ENCODE measurements at places on chromosomes 16 and 17.

DNA sequence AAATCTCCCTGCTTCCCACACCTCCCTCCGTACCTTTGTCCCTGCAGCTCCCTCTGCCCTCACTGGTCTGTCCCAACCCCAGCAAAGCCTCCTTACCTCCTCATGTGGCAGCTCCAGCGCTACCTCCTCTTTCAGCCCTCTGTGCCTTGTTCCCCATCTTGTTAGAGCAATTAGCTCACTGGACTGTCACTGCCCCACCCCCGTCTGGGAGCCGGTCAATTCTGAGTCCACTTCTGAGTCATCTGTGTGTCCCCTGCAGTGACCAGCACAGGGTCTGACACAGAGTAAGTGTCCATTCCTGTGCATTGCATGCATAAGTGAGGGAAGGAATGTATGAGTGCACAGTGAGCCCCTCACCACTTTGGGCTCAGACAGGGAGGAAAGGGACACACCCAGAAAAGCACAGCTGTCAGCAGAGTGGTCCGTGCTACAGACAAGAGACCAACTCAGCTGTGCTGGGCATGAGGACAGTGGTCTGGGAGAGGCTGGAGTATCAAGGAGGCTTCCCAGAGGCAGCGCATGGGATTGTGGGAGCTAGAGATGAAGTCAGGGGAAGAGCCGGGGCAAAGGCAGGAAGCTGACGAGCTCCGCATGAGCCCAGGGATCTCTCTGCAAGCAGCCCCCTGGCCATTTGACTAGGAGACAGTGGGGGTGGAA, 45.9 kb downstream of the PITPNM3 start:
- DNase-seq = no peak

DNA sequence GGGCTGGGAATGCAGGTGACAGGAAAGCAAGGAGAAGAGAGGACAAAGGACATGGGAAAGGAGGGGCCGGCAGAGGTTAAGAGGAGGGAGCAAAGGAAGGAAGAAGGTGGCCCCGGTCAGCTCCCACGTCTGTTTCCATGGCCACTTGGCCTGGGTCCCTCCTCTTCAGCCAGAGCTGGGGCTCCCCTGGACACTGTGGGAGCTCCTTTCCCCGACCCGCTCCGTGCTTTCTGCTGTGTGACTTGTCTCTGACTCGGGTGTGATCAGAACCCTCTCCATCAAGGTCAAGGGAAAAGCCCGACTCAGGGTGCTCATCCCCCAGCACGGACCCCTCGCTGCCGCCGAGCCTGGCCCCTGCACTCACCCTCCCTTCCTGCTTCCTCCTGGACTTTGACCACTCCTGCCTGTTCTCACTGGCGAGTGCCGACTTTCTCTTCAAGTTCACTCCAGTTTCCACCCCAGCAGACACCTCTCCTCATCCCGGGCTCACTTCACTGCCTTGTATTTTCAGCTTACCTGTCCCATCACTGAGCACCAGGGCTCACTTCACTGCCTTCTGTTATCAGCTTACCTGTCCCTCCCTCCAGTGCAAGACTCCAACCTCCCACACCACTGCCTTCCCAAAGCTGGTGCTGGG, 61.2 kb downstream of the MEAK7 start:
- DNase-seq = no peak

- DNase-seq = no peak
Observed at GRCh38 chr16:88599825-88600538, 29.8 kb downstream of the ZC3H18 start.

- no peak for DNase-seq
Observed at GRCh38 chr16:87304951-87305350, 12.2 kb downstream of the C16orf95 start.
